ENCODE measurements at places on chromosomes 16 and 17.

GRCh38 chr17:78249818-78250806 lies 18.7 kb downstream of the TMEM235 start:
- DNase-seq = no peak

GRCh38 chr17:41439375-41439774 lies 1.4 kb downstream of the KRT38 start:
- no peak for DNase-seq

- no peak for DNase-seq
Observed at GRCh38 chr17:34082404-34082803, 172.7 kb upstream of the CCL2 start.

DNA sequence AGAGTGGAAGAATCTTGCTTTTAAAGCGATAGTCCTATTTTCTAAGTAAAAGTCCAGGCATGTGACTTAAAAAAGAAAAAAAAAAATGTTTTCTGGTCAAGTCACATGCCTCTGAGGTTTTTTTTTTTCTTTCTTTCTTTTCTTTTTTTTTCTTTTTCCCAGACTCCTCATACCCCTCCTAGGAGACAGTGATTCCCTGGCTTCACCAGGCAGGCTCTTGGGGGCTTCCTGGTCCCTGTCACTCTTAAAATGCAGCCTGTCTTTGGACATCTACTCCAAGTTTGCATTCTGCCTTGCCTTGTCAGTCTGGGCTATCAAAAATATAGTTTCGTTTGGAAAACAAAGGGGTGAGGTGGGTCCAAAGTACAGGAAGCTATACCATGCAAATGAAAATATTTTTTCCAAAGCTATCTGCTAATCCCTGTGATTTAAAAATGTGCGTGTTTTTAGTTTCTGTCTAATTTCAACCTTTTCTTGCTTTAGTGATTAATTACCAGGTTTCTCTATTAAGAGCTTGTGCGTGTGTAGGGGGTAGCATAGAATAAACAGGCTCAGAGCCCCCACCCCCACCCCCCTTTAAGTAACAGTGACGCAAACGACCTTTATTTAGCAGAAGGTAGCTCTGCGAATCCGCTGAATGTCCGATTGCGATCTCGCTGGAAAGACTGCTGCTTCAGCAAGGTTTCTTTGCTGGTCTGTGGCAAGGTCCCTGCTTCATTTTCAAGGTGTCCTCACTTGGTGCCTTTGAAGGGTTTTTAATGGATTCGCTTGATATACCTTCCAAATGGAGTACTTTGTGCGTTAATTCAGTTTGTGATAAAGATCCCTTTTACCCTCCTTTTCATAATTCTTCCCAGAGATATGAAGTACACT lies 510.2 kb downstream of the WWOX start:
- no peak for DNase-seq

DNA sequence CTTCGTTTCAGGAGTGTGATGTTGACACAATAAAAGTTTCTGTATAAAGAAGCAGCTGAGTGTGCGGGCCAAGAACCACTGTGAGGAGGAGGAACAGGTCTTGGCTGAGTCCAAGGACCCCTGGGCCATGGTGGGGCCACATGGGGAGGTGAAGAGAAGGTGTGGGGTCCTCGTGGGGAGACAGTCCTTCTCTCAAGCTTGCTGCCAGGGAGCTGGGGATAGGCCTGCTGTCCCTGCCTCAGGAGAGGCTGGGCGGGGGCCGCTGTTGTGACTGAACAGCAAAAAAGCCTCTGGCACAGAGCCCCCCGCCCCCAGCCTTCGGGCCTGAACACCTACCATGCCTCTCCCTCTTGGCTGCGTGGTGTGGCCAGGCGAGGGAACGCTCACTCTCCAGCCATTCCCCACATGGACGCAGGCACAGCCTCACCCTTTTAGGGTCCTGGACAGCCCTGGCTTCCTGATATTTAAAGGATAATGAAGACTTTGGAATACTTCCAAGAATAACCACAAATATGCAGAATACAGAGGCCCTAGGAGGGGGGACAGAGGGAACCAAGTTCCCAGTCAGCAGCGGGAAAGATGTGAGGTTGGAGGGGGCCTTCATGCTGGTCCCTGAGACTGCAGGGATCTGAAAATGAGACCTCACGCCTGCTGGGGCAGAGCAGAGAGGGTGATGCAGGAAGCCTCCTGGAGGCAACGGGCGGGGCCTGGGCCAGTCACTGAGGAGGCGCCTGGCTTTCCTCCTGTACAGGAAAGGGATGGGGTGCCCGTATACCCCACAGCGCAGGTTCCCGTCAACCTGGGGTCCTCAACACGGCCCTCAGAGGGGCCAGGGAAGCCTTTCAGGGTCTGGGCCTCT lies 100.0 kb upstream of the CREBBP start:
- DNase-seq = no peak

- DNase-seq = no peak
Observed at GRCh38 chr17:58233543-58233942, 4.8 kb upstream of the LPO start.

GRCh38 chr17:31580706-31581490 lies 189.4 kb downstream of the RAB11FIP4 start:
- no peak for DNase-seq

DNA sequence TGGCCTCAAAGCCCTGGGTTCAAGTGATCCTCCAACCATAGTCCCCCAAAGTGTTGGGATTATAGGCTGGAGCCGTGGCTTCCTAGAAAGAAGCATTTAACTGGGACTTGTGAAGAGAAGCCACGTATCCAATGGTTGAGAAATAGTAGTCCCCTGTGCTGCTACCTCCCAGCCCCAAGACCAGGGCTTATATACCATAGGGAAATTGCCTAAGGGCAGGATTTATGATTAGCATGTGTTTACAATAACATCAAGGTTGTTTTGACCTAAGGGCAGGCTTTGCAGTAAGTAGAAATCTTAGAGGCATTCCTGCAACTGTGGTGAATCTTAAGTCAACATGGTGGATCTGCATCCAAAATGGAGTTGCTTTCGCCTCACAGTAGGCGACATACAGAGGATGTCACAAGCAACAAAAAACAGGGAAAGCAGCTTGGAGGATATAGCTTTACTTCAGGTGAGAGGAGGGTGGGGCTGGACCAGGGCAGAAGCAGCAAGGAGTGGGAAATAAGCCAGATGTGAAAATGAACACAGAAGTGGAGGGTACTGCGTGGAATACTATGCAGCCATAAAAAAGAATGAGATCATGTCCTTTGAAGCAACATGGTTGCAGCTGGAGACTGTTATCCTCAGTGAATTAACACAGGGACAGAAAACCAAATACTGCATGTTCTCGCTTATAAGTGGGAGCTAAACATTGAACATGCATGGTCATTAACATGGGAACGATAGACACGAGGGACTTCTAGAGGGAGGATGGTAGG lies 18.7 kb upstream of the NSMCE1 start:
- no peak for DNase-seq

DNA sequence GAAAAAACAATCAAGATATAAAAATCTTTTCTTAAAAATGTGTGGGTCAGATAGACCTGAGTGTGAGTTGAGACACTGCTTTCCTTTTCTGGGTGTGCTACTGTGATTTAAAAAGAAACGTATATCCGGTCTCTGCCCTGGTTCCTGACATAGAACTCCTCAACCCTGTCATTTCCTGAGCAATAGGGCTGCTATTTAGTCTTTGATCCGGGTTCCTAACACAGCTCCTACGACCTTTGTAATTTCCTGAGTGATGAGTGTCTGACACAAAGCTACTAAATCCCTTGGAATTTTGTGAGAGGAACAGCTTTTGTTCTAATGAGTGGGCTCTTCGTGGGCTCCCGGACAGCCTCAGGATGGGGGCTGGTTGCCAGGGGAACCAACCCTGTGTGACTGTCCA lies 93.9 kb upstream of the FA2H start:
- no peak for DNase-seq

GRCh38 chr17:76904116-76904515 lies 35.9 kb downstream of the MGAT5B start:
- DNase-seq = no peak

- no peak for DNase-seq
Observed at GRCh38 chr17:56319531-56319930, 166.3 kb downstream of the ANKFN1 start.

DNA sequence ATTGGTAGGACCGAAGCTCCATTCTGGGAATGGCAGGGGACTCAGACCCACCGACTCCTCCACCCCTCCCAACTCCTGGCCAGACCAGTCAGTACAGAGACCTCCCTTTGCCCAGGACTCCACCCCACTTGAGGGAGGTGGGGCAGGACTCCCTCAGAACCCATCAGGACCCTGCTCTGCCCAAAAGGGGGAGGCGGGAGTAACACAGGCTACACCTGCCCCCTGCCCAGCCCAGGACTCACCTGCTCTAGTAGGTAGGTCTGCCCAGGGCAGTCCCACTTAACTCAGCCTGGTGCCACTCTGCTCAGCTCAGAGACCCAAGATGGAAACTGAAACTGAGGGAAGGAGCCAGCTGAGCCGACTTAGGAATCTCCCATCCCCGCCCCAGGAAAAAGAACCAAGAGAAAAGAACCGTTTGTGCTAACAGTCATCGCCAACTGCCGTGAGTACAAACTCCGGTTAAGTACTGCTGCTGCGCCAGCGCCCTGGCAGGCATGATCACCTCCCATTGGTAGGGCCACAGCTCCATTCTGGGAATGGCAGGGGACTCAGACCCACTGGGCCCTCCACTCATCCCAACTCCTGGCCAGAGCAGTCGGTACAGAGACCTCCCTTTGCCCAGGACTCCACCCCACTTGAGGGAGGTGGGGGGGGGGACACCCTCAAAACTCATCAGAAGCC lies 503 bp downstream of the DHX58 start:
- peak; percentile 28 for DNase-seq

- DNase-seq = no peak
Observed at GRCh38 chr16:29809031-29809747, 2.8 kb upstream of the PRRT2 start.
